ENCODE measurements at places on chromosomes 2 and 18. TPM values are rescaled to one million over a fixed set of nuclear protein-coding genes. Genes with fewer than 3 reads are reported as not detected.

- DNase-seq: no peak
Observed at GRCh38 chr2:38631976-38632375, 29.2 kb upstream of the HNRNPLL start.

DNA sequence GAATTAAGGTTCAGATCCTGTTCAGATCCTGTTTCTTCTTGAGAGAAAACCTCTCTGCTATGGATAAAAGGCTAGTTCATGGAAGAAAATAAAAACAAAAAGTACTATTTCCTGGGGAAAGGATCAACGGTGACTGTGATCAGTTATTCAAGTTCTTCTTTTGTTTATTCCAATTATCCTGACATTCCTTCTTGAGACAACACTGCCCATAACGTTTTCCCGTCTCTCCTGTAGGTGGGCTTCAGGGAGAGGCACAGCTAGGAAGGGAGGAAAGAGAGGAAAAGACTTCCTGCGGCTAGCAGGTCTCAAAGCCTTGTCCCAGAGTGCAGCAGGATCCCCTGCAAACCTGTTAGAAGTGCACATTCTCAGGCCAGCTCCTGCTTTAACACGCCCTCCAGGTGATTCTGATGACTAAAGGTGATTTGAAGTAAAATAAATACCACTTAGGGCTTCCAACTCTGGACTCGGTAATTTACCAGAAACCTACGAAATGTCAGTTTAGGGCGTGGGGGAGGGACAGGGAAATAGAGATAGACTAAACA lies 4.5 kb upstream of the FHL2 start:
- DNase-seq: no peak

IL1F10 gene
- total RNA-seq: not detected

- DNase-seq: no peak
Observed at GRCh38 chr2:196459539-196459938, 180.0 kb upstream of the CCDC150 start.

DNA sequence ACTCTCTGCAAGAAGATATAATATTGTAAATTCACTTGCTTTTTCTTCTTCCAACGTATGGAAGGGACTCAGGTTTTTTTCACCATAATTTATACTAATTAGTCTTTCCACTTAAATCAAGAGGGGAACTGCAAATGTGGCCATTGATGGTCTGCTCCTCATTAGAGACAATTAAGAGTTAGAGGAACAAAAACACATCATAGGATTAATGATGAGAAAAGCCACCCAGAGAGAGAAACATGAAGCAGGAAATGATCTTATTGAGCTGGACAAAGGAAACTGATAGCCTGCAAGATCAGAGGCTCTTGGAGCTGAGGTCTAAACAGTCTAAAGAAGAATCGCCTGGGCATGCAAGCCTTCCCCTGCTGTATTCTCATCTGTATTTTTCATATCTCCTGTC lies 151.2 kb upstream of the NRP2 start:
- DNase-seq: no peak

DNA sequence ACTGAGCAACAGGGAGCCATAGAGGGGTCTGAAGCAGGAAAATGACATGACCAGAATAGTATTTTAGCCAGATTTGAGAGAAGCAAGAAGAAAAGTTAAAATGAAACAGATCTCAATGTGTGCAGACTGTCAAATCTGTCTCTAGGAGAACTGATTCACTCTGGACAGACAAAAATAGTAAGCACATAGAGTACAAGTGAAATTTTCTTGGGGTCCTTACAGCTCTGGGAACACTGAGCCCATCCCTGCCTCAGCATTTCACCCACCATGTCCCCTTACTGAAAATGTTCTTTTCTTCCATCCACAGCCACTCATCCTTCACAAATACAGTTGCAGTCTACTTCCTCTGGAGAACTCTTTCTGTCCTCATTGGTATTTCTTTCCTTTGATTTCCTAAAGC lies 359.2 kb downstream of the MTX2 start:
- no peak for DNase-seq

CCDC148 gene
- total RNA-seq: 0.26 TPM

- no peak for DNase-seq
Observed at GRCh38 chr2:72121153-72121552, 26.5 kb downstream of the CYP26B1 start.

IL1RL1 gene
- 0.27 TPM for total RNA-seq

GRCh38 chr2:121368836-121369235 lies 83.8 kb upstream of the TFCP2L1 start:
- no peak for DNase-seq

FBLN7 gene
- total RNA-seq: 40.5 TPM

HOXD13 gene
- not detected for total RNA-seq

FSHR gene
- not detected for total RNA-seq
